ENCODE measurements at places on chromosomes 11 and 22.

GRCh38 chr22:19569276-19569640 is 45.0 kb upstream of the CLDN5 start:
- DNase-seq = no peak

- no peak for DNase-seq
These were observed 6.2 kb downstream of the PTPN5 start for GRCh38 chr11:18785411-18785810.

DNA sequence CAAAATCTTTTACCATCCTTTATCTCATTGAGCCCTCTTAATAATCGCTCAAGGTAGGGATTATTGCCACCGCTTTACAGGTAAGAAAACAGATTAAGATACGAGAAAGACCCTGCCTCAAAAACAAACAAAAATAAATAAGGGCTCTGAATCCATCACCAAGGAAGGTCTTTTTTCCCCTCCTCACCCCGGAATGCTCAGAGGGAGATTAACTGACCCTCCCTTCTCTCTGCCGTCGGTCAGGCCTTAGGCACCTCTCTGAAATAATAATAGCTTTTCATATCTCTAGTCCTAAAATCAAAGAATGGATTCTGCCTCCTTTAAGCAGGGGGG is 620 bp upstream of the ATG2A start:
- no peak for DNase-seq

DNA sequence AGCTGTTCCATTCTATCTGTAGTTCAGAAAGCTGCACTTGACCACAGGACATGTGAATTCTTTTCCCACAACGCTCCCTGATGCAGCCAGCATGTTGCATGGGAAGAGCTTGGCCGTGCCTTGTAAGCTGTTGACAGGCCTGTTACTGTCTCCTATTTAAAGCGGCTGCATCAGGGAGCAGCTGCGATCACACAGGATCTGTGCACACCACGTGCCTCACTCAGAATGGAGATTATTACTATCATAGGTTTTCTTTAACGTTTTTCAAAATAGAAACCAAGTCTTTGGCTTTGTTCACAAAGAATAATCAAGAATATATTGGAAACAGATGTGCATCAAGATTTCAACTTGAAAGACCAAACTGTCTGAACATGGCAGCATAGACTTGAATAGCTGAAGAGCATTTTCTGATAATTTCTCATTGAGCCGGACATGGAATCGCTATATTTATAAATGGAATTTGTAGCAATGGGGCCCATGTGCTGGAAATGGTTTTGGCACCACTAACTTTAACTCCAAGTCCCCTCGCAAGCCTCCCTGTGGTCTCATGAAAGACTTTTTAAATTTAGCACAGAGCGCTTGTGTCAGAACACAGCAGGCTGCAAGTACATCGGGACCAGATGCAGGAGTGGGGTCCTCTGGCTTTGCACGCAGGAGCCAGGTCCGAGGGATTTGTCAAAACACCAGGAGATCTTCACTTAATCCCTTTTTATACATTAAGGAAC is 40.8 kb upstream of the MYO18B start:
- no peak for DNase-seq

DNA sequence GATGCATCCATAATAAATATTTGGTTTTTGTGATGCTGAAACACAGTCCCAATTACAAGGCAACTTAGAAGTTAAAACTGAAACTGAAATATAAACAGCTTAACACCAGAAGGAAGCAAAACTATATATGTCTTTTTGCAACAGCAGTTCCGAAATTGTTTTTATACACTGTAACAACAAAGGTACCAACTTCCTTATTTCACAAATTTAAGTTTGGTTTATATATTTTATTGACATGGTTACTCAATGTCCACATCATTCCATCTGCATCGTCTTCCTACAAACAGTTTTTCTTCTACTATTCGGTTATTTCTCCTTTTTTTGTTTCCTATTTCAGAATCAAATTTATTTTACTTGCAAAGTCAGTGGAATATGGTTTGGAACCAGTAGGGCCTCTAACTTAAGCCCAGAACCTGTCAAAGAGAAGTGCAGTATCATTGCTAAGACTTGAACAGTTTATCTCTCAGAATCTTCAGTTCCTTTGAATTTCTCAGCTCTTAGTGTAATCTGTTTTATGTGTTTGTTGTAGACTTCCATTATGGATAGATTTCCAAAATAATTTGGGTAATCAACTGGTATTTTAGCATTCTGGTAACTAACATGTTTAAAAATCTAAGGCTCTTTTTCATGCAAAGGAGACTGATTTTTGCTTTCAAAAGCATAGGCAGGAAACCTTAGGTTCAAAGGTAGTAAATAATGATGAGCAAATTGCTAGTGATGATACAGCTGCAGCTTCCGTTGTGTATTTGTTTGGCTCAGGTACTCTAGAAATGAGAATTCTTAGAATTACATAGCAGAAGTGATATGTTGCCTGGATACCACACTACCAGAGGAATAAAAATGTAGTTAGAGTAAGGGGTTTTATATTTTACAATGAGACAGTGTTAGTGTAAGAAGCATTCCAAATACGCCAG is 8.2 kb upstream of the HSPA8 start:
- DNase-seq = no peak

DNA sequence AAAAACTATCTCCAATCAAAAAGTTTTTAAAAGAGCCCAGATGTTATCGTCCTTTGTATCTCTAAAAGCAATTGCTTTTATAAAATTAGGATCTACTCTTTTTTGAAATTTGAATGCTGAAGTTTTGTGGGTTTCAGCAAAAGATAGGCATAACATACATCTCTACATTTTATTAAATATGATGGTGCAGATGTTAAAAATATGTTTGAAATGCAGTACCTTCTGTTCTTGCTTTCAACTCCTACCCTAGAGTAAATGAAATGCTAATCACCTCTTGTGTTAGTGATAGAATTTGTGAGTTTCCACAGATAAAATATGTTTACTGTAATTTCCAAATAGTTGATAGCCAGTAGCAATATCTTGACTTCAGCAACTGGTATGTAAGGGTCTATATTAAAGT is 95.7 kb upstream of the VPREB1 start:
- DNase-seq = no peak

DNA sequence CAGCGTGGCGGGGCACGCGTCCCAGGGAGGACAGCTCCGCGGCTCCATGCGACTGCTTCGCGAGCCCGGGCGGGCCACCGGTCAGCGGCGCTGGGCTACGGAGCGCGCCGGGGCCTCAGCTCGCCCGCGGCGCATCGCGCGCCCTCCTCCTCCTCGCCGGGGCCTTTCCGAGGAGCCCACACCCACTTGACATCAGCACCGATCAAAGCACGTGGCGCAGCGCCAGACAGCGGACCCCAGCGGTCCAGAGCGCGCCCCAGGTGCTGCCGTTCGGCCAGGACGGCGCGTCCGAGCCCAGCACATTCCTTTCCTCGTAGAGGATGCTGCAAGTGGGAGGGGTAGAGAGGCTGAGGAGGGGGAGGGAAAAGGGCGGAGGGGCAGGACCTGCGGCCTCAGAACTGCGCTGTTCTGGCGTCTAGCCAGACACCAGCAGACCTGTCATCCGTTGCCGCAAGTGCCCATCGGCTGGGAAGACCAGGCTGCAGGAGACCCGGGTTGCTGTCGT is 88.6 kb downstream of the PLEKHA7 start:
- no peak for DNase-seq

All from activated CD8-positive, alpha-beta memory T cell treated with anti-CD3 and anti-CD28 coated beads for 1 hour (primary cell).